ENCODE measurements at places on chromosomes 4 and X. TPM values are rescaled to one million over a fixed set of nuclear protein-coding genes. Genes with fewer than 3 reads are reported as not detected.

- no peak overlapping the region for H3K4me3 ChIP-seq
- H3K36me3 ChIP-seq: no peaks in the 10 kb centered on the region
- H3K4me1 ChIP-seq: peaks cover 39% of the 10 kb centered on the region
- no peak overlapping the region for H3K27ac ChIP-seq
These were observed 60.4 kb downstream of the ZFYVE28 start for GRCh38 chr4:2357821-2358745.

- H3K4me1 ChIP-seq: no peaks in the 10 kb centered on the region
- DNase-seq: no peak
- H3K27ac ChIP-seq: no peak overlapping the region
- H3K27me3 ChIP-seq: no peaks in the 10 kb centered on the region
- no peak overlapping the region for H3K4me3 ChIP-seq
- H3K36me3 ChIP-seq: no peaks in the 10 kb centered on the region
These were observed 132.3 kb downstream of the HMX1 start for GRCh38 chr4:8739317-8739716.

GRCh38 chr4:114472269-114473032, 126.2 kb upstream of the UGT8 start:
- DNase-seq: no peak
- no peaks in the 10 kb centered on the region for H3K27me3 ChIP-seq
- no peaks in the 10 kb centered on the region for H3K4me1 ChIP-seq
- H3K27ac ChIP-seq: no peak overlapping the region
- H3K36me3 ChIP-seq: no peaks in the 10 kb centered on the region

GRCh38 chr4:184392316-184392715, 82.0 kb downstream of the IRF2 start:
- DNase-seq: no peak
- H3K4me1 ChIP-seq: peaks cover 8% of the 10 kb centered on the region
- no peak overlapping the region for H3K4me3 ChIP-seq
- peak overlapping the region; percentile 73 for H3K27ac ChIP-seq

GRCh38 chr4:75344915-75345314, 169.3 kb downstream of the RCHY1 start:
- no peak for DNase-seq
- no peak overlapping the region for H3K4me3 ChIP-seq
- H3K27me3 ChIP-seq: no peaks in the 10 kb centered on the region

DNA sequence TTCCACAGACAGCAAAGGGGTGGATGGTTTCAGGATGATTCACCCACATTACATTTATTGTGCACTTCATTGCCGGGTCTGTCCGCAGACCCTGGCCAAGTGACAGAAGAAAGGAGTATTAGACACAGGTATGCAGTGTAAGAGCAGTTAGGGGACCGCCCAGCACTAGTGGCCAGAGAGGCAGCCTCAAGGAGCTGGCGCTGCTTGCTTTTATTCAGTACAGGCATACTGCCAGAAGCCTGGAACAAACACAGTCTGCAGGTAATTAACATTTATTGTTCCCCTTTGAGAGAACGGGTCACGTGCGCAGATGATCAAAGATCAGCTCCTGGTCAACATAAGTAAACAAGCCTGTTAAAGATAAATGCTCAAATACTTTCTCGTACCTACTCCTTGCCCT, 1639.0 kb upstream of the IGFBP7 start:
- H3K27me3 ChIP-seq: no peaks in the 10 kb centered on the region
- H3K36me3 ChIP-seq: no peaks in the 10 kb centered on the region
- H3K4me1 ChIP-seq: no peaks in the 10 kb centered on the region
- H3K4me3 ChIP-seq: no peak overlapping the region
- DNase-seq: no peak

GRCh38 chr4:69026974-69027373, 69.3 kb upstream of the UGT2B7 start:
- H3K36me3 ChIP-seq: no peaks in the 10 kb centered on the region
- H3K27ac ChIP-seq: no peak overlapping the region
- no peak for DNase-seq

DNA sequence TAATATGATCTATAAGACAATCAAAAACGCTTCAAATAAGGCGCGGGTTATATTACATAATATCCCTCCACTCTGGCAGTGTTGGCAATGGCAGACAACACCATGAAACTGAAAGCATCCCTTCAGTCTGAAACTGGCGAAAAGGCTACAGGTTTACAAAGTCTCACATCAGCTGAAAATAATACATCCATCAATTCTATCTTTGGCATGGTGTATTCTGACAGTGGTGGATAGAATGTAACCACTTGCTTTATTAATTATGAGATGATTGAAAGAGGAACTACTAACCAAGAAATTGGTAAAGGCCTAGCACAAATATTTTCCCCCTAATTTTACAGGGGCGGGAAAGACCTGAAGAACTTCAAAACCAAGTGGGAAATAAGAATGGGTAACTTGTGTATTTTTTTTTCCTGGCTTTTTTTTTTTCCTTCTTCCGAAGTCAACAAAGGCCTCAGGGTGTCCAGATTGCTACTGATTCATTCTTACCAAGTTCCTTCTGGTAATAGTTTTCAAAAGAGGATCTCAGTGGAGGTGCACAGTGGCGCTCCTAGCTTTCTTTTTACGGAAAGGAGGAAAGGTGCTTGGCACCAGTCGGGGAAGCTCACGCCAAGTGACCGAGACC, 728 bp downstream of the UBA6 start:
- no peaks in the 10 kb centered on the region for H3K36me3 ChIP-seq
- peaks cover 6% of the 10 kb centered on the region for H3K4me1 ChIP-seq
- no peaks in the 10 kb centered on the region for H3K27me3 ChIP-seq
- peak overlapping the region; percentile 89 for H3K27ac ChIP-seq
- peak overlapping the region; percentile 87 for H3K4me3 ChIP-seq
- DNase-seq: no peak

GRCh38 chr4:88291003-88291402, 6.6 kb upstream of the PPM1K start:
- H3K4me1 ChIP-seq: no peaks in the 10 kb centered on the region
- H3K4me3 ChIP-seq: no peak overlapping the region
- H3K36me3 ChIP-seq: no peaks in the 10 kb centered on the region
- DNase-seq: no peak
- H3K27me3 ChIP-seq: no peaks in the 10 kb centered on the region

DNA sequence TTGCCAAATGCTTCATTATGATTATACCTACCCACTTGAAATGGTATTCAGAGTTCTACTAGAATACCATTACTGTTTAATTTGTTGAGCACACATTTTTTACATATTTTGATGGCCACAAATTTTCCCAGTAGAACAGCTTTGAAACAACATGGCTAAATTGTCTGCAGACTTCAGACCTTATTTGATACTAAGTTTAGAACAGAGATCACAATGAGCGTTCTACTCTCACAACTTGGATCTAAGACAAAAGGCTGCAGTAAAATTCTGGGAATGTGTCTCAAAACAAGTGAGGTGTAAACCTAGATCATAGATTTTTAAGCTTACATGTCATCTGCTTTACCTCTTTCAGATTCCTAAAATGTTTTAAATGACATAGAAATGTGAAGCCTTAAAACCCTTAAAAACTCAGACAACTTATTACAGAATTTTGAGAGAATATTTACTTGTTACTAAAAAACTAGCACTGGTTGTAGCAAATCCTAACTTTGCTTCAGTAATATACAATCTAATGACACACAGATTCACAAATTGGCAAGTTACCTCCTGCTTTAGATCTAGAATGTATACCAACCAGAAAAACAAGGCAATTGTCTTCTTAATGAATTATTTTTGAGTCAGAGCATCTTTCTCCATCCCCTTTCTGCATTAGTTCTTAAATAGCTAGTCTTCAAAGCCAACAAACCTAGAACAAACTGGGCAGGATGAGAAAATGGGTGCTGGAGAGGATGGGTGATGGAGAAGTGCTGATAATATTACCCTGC, 243.3 kb downstream of the SLC7A11 start:
- H3K4me3 ChIP-seq: no peak overlapping the region
- H3K36me3 ChIP-seq: no peaks in the 10 kb centered on the region

DNA sequence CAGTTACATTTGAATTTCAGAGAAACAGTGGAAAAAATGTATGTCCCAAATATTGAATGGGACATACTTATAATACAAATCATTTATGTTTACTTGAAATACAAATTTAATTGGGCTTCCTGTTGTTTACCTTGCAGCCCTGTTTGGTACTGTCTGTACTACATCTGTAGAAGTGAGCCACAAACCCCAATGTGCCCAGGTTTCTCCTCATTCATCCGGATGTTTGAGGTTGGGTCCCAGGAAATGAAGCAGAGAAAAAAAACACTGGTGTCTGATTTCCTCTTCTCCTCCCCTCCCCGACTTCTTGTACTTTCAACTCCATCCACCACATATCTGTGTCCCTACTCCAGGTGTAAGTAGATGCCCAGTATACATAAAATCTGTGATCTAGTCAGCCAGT, 27.1 kb upstream of the SCRG1 start:
- no peak overlapping the region for H3K27ac ChIP-seq
- no peak for DNase-seq
- H3K36me3 ChIP-seq: no peaks in the 10 kb centered on the region
- no peaks in the 10 kb centered on the region for H3K27me3 ChIP-seq
- H3K4me3 ChIP-seq: no peak overlapping the region
- H3K4me1 ChIP-seq: no peaks in the 10 kb centered on the region

DNA sequence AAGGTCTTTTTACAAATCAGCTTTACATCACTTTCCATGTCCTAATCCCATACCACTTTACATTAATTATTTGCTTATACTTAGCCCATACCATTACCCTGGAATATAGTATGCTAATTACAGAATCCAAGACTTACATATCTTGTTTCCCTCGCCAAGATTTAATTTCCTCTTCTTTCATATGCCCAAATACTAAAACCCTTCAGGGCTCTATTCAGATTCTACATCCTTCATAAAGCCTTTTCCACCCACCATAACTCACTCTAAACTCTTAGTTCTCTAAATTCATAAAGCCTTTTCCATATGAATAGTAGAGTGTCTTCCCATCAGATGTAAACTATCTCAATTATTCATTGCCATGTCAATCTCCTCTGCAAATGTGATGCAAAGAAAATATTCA, 390.7 kb downstream of the STPG2 start:
- H3K27ac ChIP-seq: no peak overlapping the region
- H3K36me3 ChIP-seq: no peaks in the 10 kb centered on the region
- DNase-seq: no peak
- no peaks in the 10 kb centered on the region for H3K4me1 ChIP-seq

- H3K4me3 ChIP-seq: no peak overlapping the region
- no peaks in the 10 kb centered on the region for H3K36me3 ChIP-seq
- H3K4me1 ChIP-seq: no peaks in the 10 kb centered on the region
- H3K27ac ChIP-seq: no peak overlapping the region
These were observed 466.2 kb downstream of the BCOR start for GRCh38 chrX:39631276-39632229.

DNA sequence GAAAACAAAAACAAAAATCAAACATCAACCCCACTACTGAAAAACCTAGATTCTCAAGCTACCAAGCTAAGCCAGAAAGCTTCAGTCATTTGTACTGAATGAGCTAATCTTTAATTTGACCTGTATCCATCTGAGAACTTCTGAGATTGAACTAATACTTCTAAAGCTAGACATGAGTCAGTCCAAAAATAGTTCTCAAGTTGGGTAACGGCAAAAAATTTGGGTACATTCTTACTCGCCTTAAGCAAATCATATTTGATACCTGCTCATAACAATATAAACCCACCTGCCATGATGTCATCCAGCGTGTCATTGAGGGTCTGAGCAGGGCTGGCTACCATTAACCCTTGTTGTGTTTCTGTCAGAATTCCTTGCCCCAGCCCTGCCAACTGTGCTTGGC, 69.7 kb upstream of the COX18 start:
- DNase-seq: no peak
- no peak overlapping the region for H3K27ac ChIP-seq
- H3K4me3 ChIP-seq: no peak overlapping the region
- no peaks in the 10 kb centered on the region for H3K36me3 ChIP-seq
- H3K27me3 ChIP-seq: no peaks in the 10 kb centered on the region

DNA sequence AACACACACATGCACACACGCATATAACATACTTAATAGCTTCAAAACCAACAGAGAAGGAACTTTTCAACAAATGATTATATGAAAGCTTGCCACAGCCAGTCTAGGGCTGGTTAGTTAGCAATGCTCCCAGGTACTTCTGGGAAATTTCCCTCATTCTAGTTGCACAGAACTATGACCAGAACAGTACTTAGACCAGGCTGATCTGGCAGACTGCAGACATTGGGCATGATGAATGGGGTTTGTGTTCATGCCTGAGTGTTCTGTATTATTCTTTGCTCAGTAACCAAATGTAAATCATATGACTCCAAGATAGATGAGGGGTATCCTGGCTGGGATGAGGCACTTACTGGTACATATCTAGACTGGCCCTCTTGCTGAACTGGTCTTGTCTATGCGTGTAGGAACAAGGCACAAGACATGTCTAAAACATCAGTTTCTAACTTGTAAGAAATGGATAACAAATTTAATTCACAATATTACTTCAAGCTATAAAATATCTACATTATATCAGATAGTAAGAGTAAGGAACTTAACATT, 50.3 kb upstream of the GEMIN8 start:
- H3K27ac ChIP-seq: no peak overlapping the region
- H3K36me3 ChIP-seq: no peaks in the 10 kb centered on the region
- no peaks in the 10 kb centered on the region for H3K27me3 ChIP-seq
- no peak overlapping the region for H3K4me3 ChIP-seq

GRCh38 chr4:146975527-146975926, 29.9 kb upstream of the TTC29 start:
- DNase-seq: no peak
- no peak overlapping the region for H3K27ac ChIP-seq
- H3K36me3 ChIP-seq: no peaks in the 10 kb centered on the region

The MMAA gene
- total RNA-seq: 7.9 TPM

The TKTL1 gene
- total RNA-seq: 268 TPM

The MTNR1A gene
- 1.5 TPM for total RNA-seq

The PAGE2B gene
- total RNA-seq: 50.8 TPM

The LPAR4 gene
- total RNA-seq: 0.94 TPM

Data from testis (tissue), 5 donors.